T-helper 1 cell treated with Interleukin-12 subunit alpha and Interleukin-12 subunit beta and Interleukin-4 antibody, amounts not matched to agents 30 ng/mL and 1 ng/mL, for 36 hours (primary cell): ENCODE measurements at places on chromosomes 13 and 19. TPM values are rescaled to one million over a fixed set of nuclear protein-coding genes. Genes with fewer than 3 reads are reported as not detected.

Gene GRIK5
- 3.6 and 4.6 TPM in 2 replicates for total RNA-seq

Gene HIPK4
- total RNA-seq = 0.07 TPM in 1 of 2 replicates, not detected in the other

Gene PDE4A
- 59.3 and 61.9 TPM in 2 replicates for total RNA-seq

Gene RETN
- not detected in 2 replicates for total RNA-seq

Gene DPY19L3
- total RNA-seq = 8.1 and 10.6 TPM in 2 replicates

Gene SHISA7
- not detected in 2 replicates for total RNA-seq

Gene ZNF180
- 9.9 and 11.3 TPM in 2 replicates for total RNA-seq

Gene ALKBH7
- total RNA-seq = 31.4 and 31.7 TPM in 2 replicates

Gene JSRP1
- total RNA-seq = not detected in 2 replicates

Gene ELF1
- total RNA-seq = 112 and 114 TPM in 2 replicates

Gene TINCR
- 0.76 and 0.83 TPM in 2 replicates for total RNA-seq

Gene KMT2B
- total RNA-seq = 64.0 and 72.8 TPM in 2 replicates

Gene TLE6
- 0.54 and 1.1 TPM in 2 replicates for total RNA-seq

Gene KCNC3
- 16.0 and 17.2 TPM in 2 replicates for total RNA-seq

Gene ADGRE3
- total RNA-seq = not detected in 2 replicates

Gene KHSRP
- 269 and 278 TPM in 2 replicates for total RNA-seq

Gene GRK1
- 0.05 TPM in 2 replicates for total RNA-seq

Gene BST2
- 214 and 218 TPM in 2 replicates for total RNA-seq

Gene LACC1
- total RNA-seq = 7.4 and 7.5 TPM in 2 replicates

Gene ZNF99
- total RNA-seq = not detected in 2 replicates

Gene CGB2
- not detected in 2 replicates for total RNA-seq

Gene KPTN
- 11.0 and 13.8 TPM in 2 replicates for total RNA-seq

Gene ZNF813
- 3.1 and 5.6 TPM in 2 replicates for total RNA-seq

Gene NLRP4
- not detected in 2 replicates for total RNA-seq

Gene RASAL3
- 220 and 228 TPM in 2 replicates for total RNA-seq

Gene TPTE2
- total RNA-seq = 0.12 TPM in 1 of 2 replicates, not detected in the other

Gene ADAMTSL5
- total RNA-seq = 2.5 and 3.2 TPM in 2 replicates

Gene UBAC2
- total RNA-seq = 49.7 and 50.0 TPM in 2 replicates

Gene IGLON5
- total RNA-seq = 0.15 TPM in 1 of 2 replicates, not detected in the other

Gene KLK14
- total RNA-seq = 0.85 and 0.93 TPM in 2 replicates

Gene GPR12
- total RNA-seq = not detected in 2 replicates

Gene GAPDHS
- not detected in 2 replicates for total RNA-seq

Gene KBTBD6
- 6.6 and 6.9 TPM in 2 replicates for total RNA-seq

Gene VAV1
- 151 and 161 TPM in 2 replicates for total RNA-seq

Gene SOX21
- not detected in 2 replicates for total RNA-seq
